ENCODE measurements at places on chromosomes 16 and 17. TPM values are rescaled to one million over a fixed set of nuclear protein-coding genes. Genes with fewer than 3 reads are reported as not detected.

Gene NOL3
- 4.0 TPM for polyA plus RNA-seq

Gene ATMIN
- polyA plus RNA-seq: 20.6 TPM

Gene KIF2B
- 0.08 TPM for polyA plus RNA-seq

Gene MYH8
- not detected for polyA plus RNA-seq

Gene RNF112
- 0.38 TPM for polyA plus RNA-seq

Gene SULT1A2
- polyA plus RNA-seq: 0.34 TPM

DNA sequence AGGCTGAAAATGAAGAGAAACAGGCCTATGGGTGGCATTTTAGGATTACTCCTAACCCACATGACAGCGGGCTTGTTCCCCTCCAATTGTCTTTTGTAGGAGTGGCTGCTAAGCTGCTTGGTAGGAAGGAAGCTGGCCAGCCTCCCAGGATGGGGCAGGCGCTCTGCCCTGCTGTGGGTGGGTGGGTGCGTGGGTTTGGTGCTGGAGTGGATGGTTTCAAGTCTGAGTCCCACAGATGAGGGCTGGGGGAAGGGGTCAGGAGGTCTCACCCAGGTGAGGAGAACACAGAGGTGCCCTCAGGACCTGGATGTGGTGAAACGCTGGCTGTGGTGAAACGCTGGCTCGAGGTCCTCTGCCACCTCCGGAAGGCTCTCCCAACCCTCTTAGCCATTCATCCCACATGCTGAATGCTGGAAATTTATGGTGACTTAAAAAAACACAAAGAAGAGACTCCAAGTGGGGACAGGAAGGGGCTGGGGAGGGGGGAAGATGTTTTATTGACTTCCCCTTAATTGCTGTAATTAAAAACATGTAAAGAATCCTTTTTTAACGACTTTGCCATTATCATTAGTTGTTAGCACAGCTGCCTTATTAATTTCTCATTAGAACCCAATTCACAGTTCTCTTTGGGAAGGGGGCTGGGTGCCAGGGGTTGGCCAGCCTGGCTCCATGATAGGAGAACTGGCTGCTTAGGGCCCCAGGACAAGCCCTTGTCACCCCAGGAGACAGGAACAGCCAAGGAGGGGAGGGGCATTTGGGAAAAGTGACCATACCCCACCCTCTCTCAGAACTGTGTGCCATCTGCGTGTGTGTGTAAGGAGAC, 153.5 kb upstream of the CDC42EP4 start:
- H3K4me3 ChIP-seq: no peak overlapping the region
- no peaks in the 10 kb centered on the region for H3K36me3 ChIP-seq
- H3K27me3 ChIP-seq: no peaks in the 10 kb centered on the region

GRCh38 chr17:67500677-67501300, 123.7 kb downstream of the PITPNC1 start:
- H3K27ac ChIP-seq: peak overlapping the region; percentile 59
- H3K36me3 ChIP-seq: no peaks in the 10 kb centered on the region
- peaks cover 37% of the 10 kb centered on the region for H3K4me1 ChIP-seq
- no peak overlapping the region for H3K4me3 ChIP-seq
- no peak for DNase-seq
- no peaks in the 10 kb centered on the region for H3K27me3 ChIP-seq

- peaks cover 32% of the 10 kb centered on the region for H3K4me1 ChIP-seq
- peaks cover 38% of the 10 kb centered on the region for H3K36me3 ChIP-seq
- DNase-seq: peak; percentile 93
- peak overlapping the region; percentile 91 for H3K27ac ChIP-seq
- no peaks in the 10 kb centered on the region for H3K27me3 ChIP-seq
Measured at GRCh38 chr17:49031965-49032928, 35.1 kb downstream of the IGF2BP1 start.

DNA sequence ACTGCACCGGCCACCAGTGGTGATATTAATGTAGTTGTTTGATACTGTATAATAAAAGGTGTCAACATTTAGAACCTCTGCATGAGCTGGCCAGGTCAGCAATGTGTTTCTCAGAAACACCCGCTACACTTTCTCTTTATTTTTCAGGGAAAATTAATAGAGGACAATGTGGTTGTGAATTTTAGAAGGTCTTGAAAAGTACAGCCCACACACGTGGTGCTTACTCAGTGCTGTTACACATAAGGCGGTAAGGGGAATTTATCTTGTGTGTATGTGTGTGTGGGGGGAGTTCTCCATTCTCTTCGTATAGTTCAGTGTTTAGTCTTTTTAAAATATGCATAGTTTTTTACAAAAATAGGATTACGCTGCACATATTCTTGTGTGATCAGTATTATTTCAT, 4.4 kb upstream of the ZFP1 start:
- no peak overlapping the region for H3K4me3 ChIP-seq
- no peaks in the 10 kb centered on the region for H3K36me3 ChIP-seq
- no peaks in the 10 kb centered on the region for H3K27me3 ChIP-seq

DNA sequence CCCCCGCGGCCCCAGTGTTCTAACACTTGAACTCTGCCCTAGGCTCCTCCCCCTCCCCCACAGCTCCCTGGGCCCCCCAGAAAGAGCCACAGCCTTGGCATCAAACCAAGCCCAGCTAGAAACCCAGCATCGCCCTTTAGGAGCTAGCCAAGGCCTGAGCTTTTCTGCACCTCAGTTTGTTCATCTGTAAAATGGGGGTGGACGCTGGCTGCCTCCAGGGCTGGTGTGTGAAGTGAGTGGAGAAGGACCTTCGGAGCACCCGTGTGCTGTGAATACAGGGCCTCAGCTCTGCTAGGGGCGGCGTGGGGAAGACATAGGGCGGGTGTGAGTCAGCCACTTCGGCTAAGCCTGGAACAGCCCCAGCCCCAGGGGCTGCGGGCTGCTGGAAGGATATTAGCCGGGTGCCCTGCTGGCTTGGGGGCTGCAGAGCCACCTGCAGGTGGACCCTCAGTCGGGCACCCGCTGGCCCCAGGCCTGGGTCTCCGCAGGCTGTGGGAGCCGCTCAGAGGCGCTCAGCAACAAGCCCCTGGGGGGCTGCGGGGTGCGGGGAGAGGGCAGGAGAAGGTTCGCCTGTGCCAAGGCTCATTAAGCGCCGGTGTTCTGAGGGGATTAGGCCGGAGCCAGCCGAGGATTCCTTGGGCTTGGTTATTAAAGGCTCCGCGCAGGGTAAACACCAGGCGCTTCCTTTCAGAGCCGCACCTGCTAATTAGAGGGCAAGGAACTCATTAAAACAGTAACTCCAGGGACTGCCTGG, 217.0 kb upstream of the CIBAR2 start:
- H3K27me3 ChIP-seq: peaks cover 40% of the 10 kb centered on the region
- H3K4me1 ChIP-seq: peaks cover 51% of the 10 kb centered on the region
- H3K4me3 ChIP-seq: peak overlapping the region; percentile 52
- DNase-seq: peak; percentile 80
- peak overlapping the region; percentile 77 for H3K27ac ChIP-seq

DNA sequence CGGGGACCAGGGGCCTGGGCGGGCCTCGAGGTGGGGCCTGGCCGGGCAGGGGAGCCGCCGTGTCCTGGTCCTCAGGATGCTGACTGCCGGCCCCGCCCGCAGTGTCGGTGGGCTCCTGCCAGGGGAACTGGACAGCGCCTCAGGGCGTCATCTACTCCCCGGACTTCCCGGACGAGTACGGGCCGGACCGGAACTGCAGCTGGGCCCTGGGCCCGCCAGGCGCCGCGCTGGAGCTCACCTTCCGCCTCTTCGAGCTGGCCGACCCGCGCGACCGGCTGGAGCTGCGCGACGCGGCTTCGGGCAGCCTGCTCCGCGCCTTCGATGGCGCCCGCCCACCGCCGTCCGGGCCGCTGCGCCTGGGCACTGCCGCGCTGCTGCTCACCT, 2.3 kb upstream of the PAQR4 start:
- peak overlapping the region; percentile 94 for H3K4me3 ChIP-seq
- H3K27ac ChIP-seq: no peak overlapping the region
- peaks cover 20% of the 10 kb centered on the region for H3K4me1 ChIP-seq
- DNase-seq: peak; percentile 70

GRCh38 chr16:89195521-89196171, 4.7 kb downstream of the SLC22A31 start:
- peaks cover 7% of the 10 kb centered on the region for H3K27me3 ChIP-seq
- no peak overlapping the region for H3K4me3 ChIP-seq
- H3K36me3 ChIP-seq: no peaks in the 10 kb centered on the region
- H3K27ac ChIP-seq: no peak overlapping the region

DNA sequence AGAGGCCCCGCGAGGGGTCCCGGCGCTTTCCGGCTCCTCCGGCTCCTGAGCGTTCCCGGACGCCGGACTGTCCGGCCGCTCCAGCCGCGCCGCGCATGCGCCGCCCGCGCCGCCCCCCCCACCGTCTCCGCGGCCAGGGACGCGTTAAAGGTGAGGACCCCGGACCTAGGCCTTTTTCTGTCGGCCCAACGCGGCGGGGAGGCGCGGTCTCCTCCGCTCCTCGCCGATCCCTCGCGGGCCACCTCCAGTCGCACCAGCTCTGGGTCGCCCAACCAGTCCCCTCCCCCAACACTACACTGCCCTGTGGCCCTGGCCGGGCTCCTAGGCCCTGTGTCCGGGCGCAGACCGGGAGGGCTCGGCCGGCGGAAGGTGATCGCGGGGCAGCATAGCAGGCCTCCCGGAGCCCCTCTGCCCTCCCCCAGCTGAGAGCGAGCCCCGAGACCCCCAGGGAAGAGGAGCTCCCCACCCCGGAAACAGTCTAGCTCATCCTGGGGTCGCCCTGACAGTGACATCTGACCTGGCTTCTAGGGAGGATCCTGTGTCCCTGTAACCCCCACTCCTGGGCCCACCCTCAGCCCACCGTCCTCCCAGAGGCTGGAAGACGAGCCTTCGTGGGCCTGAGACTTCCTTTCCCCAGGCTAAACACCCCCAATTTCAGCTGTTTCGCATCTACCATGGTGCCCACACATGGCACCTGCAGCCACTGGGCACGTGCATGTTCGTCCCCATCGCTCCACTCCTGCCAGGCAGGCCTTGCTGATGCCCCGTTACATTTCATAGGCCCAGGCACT, 14.7 kb upstream of the BCAR1 start:
- H3K4me3 ChIP-seq: peak overlapping the region; percentile 97
- no peaks in the 10 kb centered on the region for H3K27me3 ChIP-seq
- DNase-seq: peak; percentile 92
- H3K4me1 ChIP-seq: peaks cover 26% of the 10 kb centered on the region
- H3K27ac ChIP-seq: no peak overlapping the region
- H3K36me3 ChIP-seq: no peaks in the 10 kb centered on the region

DNA sequence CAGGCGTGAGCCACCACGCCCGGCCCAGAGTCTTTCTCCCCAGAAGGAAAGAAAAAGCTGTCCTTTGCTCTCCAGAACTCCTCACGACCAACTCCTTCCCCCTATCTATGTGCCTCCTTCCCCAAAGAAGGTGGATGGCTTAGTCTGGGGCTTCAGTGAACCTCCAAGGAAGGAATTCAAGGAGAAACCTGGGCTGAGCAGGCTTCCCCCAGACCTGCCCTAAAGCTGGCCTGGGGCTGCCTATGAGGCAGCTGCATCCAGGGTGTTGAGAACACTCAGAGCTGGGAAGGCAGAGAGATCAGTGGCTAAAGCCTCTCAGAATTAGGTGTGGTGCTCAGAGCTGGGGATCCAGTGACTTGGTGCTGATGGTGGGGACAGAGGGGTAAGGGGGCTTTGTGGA, 3.8 kb downstream of the ACSF2 start:
- peaks cover 18% of the 10 kb centered on the region for H3K4me1 ChIP-seq
- DNase-seq: no peak
- no peak overlapping the region for H3K27ac ChIP-seq
- peaks cover 6% of the 10 kb centered on the region for H3K27me3 ChIP-seq
- H3K4me3 ChIP-seq: no peak overlapping the region
- H3K36me3 ChIP-seq: no peaks in the 10 kb centered on the region

DNA sequence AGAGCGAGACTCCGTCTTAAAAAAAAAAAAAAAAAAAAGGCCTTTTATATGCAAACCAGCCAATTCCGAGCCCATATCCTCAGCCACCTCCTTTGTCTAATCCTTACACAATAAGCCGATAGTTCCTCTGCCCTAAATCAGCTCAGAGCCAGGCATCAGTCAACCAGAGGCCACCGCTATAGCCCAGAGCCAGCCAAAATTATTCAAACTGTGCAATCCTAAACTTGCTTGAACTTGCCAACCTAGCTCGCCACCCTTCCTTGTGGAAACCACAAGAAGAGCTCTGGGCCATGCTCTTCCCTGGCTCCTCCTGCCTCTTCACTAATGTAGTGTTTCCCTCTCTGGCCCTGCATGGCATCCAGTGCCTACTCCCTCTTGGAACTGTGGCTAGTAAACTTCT, 17.7 kb downstream of the ITGAL start:
- H3K4me3 ChIP-seq: no peak overlapping the region
- no peaks in the 10 kb centered on the region for H3K27me3 ChIP-seq
- no peak overlapping the region for H3K27ac ChIP-seq
- no peaks in the 10 kb centered on the region for H3K36me3 ChIP-seq

- DNase-seq: peak; percentile 28
- no peak overlapping the region for H3K4me3 ChIP-seq
Measured at GRCh38 chr16:20301840-20302239, 25.5 kb downstream of the GP2 start.

DNA sequence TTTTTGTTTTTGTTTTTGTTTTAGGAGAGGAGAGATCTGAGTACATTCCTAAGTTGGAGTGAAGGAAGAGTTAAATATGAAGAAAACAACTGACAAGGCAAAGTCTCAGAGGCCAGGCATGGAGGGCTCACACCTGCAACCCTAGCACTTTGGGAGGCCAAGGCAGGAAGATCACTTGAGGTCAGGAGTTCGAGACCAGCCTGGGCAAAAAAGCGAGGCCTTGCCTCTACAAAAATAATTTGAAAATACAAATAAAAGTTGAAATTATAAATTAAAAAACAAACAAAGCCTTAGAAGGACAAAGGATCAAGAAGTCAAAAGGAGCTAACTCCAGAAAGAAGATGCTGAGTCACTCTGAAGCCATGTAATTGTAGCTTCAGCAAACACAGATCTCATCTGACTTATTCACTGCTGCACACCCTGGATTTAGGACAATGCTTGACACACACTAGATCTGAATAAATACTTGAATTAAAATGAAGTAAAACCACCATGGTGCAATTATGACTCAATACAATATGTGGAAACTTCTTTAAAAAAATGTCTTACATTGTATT, 9.1 kb downstream of the CEP20 start:
- H3K27ac ChIP-seq: peak overlapping the region; percentile 10
- H3K4me1 ChIP-seq: no peaks in the 10 kb centered on the region

- H3K4me1 ChIP-seq: peaks cover 8% of the 10 kb centered on the region
- H3K36me3 ChIP-seq: no peaks in the 10 kb centered on the region
- H3K4me3 ChIP-seq: peak overlapping the region; percentile 48
- DNase-seq: no peak
Measured at GRCh38 chr17:82962163-82962720, 117.2 kb upstream of the METRNL start.

- H3K27ac ChIP-seq: no peak overlapping the region
- no peaks in the 10 kb centered on the region for H3K27me3 ChIP-seq
- H3K4me1 ChIP-seq: no peaks in the 10 kb centered on the region
- H3K36me3 ChIP-seq: no peaks in the 10 kb centered on the region
- peak; percentile 79 for DNase-seq
Measured at GRCh38 chr16:12573730-12574383, 229.8 kb downstream of the CPPED1 start.

- H3K4me1 ChIP-seq: no peaks in the 10 kb centered on the region
- no peaks in the 10 kb centered on the region for H3K27me3 ChIP-seq
- H3K27ac ChIP-seq: no peak overlapping the region
- H3K36me3 ChIP-seq: no peaks in the 10 kb centered on the region
- H3K4me3 ChIP-seq: no peak overlapping the region
- no peak for DNase-seq
Measured at GRCh38 chr16:86124321-86124720, 225.4 kb downstream of the IRF8 start.

Measured in GM23338 (cell line).